CD4-positive, alpha-beta T cell (primary cell): ENCODE measurements at places on chromosomes 3 and 15. TPM values are rescaled to one million over a fixed set of nuclear protein-coding genes. Genes with fewer than 3 reads are reported as not detected.

Gene TNIK
- total RNA-seq, result 71.0 TPM

GRCh38 chr15:59654046-59654445 lies 3.3 kb downstream of the GTF2A2 start:
- H3K4me1 ChIP-seq, result peaks cover 17% of the 10 kb centered on the region
- no peak for DNase-seq
- no peak overlapping the region for H3K4me3 ChIP-seq
- H3K36me3 ChIP-seq, result peaks cover 51% of the 10 kb centered on the region
- no peaks in the 10 kb centered on the region for H3K27me3 ChIP-seq

DNA sequence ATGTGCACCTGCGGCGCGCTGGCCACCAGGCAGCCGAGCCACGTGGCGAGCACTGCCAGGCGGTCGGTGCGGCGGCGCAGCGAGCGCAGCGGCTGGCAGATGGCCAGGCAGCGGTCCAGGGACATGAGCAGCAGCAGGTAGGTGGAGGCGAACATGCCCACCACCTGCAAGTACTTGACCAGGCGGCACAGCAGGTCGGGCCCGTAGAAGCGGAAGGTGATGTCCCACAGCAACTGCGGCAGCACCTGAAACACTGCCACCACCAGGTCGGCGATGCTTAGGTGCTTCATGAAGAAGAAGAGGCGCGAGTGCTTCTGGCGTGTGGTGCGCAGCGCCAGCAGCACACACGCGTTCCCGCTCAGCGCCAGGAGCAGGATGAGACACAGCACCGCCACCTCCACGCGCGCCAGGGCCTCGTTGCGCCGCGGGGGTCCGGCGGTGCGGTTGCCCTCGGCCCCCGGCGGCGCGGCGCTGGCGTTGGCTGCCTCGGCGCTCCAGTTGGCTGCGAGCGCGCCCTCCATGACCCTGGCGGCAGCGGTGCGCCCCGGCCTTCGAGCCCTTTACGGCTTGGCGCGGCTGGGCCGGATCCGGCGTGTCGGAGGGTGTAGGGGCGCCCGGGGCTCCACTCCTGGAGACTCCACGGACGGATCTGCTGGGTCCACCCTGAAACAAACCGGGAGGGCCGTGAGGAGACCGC lies 1.6 kb downstream of the OXTR start:
- DNase-seq, result no peak
- peaks cover 25% of the 10 kb centered on the region for H3K27me3 ChIP-seq
- no peak overlapping the region for H3K27ac ChIP-seq
- no peak overlapping the region for H3K4me3 ChIP-seq
- no peaks in the 10 kb centered on the region for H3K36me3 ChIP-seq

DNA sequence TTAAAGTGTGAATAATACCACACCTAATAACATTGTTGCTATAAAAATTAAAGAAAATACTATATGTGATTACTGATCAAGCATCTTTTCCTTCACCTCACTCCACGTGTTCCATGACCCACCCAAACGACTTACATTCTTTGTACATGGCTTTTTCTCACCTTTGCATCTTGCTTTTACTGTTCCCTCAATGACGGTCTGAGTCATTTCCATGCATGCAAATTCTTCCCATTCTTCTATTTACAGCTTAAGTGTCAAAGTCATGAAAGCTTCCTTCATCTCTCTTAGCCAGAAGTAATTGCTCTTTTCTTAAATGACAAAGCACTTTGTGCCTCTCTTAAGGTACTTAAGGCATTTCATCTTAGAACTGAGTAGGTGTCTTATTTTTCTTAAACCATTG lies 64.0 kb downstream of the GREM1 start:
- H3K36me3 ChIP-seq, result no peaks in the 10 kb centered on the region
- H3K4me1 ChIP-seq, result no peaks in the 10 kb centered on the region
- no peak for DNase-seq
- H3K27me3 ChIP-seq, result no peaks in the 10 kb centered on the region
- H3K27ac ChIP-seq, result no peak overlapping the region
- H3K4me3 ChIP-seq, result no peak overlapping the region

DNA sequence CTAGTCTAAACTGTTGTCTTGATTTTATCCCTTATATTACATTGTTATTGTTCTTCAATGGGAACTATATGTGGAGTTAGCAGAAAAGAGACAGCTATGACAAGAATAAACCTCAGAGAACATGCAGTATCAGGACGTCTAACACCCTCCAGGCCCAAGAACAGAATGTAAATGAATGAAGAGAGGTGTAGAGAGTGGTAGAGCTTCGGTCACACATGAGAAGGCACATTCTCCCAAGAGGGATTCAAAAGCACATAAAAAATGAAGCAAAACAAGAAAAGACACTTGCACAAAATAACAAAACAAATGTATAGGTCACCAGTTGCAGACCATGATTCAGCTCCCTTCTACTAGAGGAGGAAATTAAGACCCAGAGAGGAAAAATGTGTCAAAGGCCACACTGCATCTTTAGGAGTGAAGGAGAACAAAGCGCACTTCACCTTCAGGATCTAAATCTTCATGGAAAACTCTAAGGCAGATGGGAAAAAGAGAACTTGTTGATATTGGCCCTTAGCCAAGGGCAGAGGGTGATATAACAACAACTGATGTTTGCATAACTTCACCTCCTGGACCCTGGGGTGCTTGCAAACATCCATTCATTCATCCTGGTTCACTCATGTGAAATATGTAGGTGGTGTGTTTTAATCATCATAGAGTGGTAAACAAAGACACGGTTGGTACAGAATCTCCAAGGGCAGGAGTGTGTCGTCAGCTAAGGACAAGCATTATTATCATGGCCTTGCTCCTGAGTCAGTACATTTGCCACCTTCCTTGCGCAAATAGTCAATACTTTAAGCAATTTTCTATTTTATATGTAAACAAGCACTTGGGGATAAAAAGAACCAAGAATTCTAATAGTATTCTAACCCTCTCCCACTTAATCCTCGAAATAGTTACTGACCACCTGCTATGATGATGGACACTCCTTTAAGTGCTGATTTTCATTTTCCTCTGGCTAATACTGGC lies 8.8 kb downstream of the NEK10 start:
- H3K4me1 ChIP-seq, result peaks cover 8% of the 10 kb centered on the region
- H3K36me3 ChIP-seq, result no peaks in the 10 kb centered on the region
- no peak overlapping the region for H3K4me3 ChIP-seq
- H3K27ac ChIP-seq, result no peak overlapping the region
- no peaks in the 10 kb centered on the region for H3K27me3 ChIP-seq

DNA sequence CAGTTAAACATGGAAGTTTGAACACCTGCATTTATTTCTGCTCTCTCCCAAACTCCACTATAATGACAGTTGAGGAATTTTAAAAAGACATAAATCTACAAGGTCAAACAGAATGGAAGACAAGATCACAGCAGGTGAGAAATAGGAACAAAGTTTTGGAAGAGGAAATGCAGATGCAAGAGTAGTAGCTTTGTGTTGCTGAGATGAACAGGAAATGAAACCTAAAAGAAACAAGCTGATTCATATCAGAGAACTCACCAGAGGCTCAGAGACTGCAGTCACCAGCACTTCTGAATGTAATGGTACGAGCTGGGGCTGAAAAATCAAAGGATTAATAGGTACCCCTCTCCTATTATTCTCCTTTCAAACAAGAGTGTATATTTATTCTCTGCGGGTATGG lies 459.9 kb downstream of the RAP2B start:
- peaks cover 17% of the 10 kb centered on the region for H3K4me1 ChIP-seq
- H3K27ac ChIP-seq, result peak overlapping the region; percentile 17
- no peak for DNase-seq
- no peaks in the 10 kb centered on the region for H3K27me3 ChIP-seq
- no peak overlapping the region for H3K4me3 ChIP-seq

DNA sequence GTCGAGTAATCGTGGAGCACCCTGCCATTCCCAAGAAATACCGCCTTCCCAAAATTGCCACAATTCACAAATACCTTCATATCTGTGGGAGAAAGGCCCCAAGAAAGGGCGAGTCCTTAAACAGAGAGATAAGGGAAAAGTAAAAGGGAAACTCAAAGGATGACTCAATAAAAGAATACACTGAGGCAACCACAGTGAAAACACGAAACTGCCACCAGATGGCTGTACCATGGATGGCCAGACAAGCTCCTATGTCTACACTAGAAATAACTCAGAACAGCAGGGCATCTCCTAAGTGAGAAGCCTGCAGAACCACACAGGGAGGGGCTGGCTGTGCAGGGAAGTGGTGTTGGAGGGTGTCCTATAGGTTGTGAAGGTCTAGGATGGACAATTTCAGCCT lies 25.0 kb downstream of the SRGAP3 start:
- DNase-seq, result no peak
- H3K27ac ChIP-seq, result no peak overlapping the region
- no peaks in the 10 kb centered on the region for H3K36me3 ChIP-seq
- H3K27me3 ChIP-seq, result no peaks in the 10 kb centered on the region
- no peaks in the 10 kb centered on the region for H3K4me1 ChIP-seq

Gene MTHFS
- 9.8 TPM for total RNA-seq

DNA sequence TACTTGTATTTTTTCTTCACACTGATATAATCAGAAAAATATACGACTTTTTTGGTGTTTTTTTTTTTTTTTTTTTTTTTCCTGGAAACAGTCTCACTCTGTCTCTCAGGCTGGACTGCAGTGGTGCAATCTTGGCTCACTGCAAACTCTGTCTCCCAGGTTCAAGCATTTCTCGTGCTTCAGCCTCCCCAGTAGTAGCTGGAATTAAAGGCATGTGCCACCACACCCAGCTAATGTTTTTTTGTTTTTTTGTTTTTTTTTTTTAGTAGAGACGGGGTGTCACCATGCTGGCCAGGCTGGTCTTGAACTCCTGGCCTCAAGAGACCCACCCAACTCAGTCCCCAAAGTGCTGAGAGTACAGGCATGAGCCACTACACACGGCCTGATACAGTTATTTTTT lies 20.8 kb upstream of the DNAAF4 start:
- H3K4me3 ChIP-seq, result no peak overlapping the region
- H3K27me3 ChIP-seq, result no peaks in the 10 kb centered on the region
- H3K36me3 ChIP-seq, result no peaks in the 10 kb centered on the region
- H3K4me1 ChIP-seq, result peaks cover 3% of the 10 kb centered on the region

Gene SEMA5B
- 0.22 TPM for total RNA-seq

- H3K27ac ChIP-seq, result no peak overlapping the region
- H3K4me3 ChIP-seq, result no peak overlapping the region
- H3K4me1 ChIP-seq, result no peaks in the 10 kb centered on the region
- no peaks in the 10 kb centered on the region for H3K27me3 ChIP-seq
- no peaks in the 10 kb centered on the region for H3K36me3 ChIP-seq
Measured at GRCh38 chr15:100042558-100042957, 299.2 kb downstream of the ADAMTS17 start.

Gene ITPR1
- total RNA-seq, result 57.6 TPM

- H3K27me3 ChIP-seq, result peaks cover 5% of the 10 kb centered on the region
- peaks cover 20% of the 10 kb centered on the region for H3K4me1 ChIP-seq
- peak overlapping the region; percentile 89 for H3K27ac ChIP-seq
- H3K4me3 ChIP-seq, result peak overlapping the region; percentile 78
- no peaks in the 10 kb centered on the region for H3K36me3 ChIP-seq
Measured at GRCh38 chr15:40594429-40594836, 384 bp downstream of the KNL1 start.

DNA sequence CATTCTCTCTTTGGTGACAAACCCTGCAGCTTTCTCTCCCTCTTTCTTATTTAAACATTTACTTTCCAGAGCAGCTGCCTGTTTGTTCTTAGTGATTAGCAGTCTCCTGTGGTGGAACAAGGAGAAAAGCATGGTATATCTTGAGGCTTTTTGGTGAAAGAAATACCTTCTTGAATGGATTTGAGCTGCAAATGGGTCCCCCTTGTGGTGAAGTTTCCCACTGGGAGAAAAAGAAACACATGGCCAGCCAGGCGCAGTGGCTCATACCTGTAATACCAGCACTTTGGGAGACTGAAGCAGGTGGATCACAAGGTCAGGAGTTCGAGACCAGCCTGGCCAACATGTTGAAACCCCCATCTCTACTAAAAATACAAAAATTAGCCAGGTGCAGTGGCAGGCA lies 48.3 kb upstream of the ACP3 start:
- H3K27ac ChIP-seq, result no peak overlapping the region
- H3K27me3 ChIP-seq, result peaks cover 6% of the 10 kb centered on the region
- no peaks in the 10 kb centered on the region for H3K4me1 ChIP-seq
- no peak for DNase-seq
